Left kidney (tissue), 8 donors: ENCODE measurements at places on chromosomes 3 and 15.

DNA sequence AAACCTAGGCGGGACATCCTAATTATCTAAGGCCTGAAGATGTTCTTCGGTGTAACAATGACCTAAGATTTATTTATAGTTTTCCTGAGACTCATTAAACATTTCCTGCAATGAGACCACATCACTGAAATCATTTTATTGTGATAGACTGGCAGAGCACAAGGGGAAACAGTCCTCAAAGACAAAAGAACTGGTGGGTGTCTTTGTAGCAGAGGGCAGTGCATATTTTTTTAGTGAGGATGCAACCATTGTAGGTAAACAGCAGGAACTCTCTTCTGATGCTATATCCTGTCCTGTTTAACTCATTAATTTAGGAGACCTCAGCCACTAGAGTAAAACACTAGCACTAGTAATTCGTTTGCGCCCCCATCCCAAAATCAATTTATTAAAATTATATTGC lies 100.0 kb downstream of the MAGI1 start:
- DNase-seq: no peak

GRCh38 chr15:66356077-66356358 lies 467 bp downstream of the TIPIN start:
- no peak for DNase-seq

DNA sequence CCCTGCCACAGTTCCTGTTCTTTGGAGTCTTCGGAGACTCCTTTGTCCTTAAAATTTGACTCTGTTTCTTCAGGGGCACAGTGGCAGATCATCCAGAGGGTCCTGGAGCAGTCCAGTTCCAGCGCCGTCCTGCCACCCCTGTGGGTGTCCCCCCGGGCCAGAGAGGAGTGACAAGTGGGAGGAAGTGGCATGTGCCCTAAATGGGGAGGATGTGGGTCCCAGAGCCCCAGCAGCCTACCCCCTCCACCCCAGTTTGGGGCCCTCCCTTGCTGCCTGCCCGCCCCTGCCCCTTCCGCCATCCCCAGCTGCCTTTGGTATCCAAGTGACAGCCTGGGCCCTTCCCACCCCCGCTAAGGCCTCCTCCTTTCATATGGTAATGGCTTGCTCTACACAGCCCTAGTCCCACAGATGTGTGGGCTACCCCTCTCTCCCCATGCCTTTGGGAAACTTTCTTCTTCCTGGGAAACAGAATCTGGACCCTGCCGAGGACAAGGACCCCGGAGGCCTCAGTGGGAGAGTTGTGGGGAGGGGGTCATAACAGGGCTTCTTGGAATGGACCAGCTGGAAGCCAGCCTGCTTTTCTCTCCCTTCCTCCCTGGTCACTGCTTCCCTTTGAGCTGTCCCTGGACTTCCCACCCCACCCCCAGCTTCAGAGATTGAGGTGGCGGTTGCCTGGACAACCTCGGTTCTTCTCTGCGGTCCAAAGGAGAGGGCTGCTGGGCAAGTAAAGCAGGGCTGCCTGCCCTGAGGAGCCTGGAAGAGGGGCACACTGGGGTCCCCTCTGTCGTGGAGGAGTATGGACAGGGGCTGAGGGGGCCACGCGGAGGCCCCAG lies 43.2 kb downstream of the KLHL25 start:
- no peak for DNase-seq

- no peak for DNase-seq
Measured at GRCh38 chr3:148758303-148758884, 60.7 kb downstream of the AGTR1 start.

DNA sequence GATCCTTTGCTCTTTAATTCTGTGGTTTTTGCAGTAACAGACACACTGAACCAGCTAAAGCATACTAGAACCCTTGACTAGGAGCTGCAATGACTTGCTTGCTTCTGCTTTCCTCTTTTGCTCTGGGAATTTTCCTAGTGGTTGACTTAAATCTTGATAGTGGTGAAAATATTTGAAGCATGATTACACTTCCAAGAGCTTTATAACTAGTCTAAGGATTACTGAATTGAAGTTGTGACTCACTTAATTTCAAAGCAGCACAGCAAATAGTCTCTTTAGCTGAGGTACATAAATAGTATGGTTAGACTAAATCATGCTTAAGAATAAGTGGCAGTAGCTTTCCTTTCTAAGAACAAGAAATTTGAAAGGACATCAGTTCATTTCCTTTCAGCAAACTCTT lies 513.5 kb upstream of the GBE1 start:
- no peak for DNase-seq

DNA sequence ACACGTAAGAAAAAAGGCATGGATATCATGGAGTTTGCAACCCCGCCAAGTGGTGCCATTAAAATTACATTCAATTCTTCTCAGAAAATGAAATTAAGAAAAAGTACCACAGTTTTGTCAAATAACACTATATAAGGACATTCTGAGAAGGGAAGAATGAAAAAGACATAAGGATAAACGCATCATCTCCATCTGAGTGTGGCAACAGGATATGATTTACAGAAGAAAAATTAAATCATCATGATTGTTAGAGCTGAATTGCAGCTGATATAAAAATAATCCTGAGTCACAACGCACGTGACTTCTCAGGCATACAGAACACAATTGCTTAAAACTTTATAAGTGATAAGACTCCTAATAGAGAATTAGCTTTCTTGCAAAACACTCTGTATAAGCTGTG lies 133.8 kb downstream of the GREM1 start:
- no peak for DNase-seq

GRCh38 chr3:107217172-107217571 lies 160.1 kb upstream of the CCDC54 start:
- DNase-seq: no peak

DNA sequence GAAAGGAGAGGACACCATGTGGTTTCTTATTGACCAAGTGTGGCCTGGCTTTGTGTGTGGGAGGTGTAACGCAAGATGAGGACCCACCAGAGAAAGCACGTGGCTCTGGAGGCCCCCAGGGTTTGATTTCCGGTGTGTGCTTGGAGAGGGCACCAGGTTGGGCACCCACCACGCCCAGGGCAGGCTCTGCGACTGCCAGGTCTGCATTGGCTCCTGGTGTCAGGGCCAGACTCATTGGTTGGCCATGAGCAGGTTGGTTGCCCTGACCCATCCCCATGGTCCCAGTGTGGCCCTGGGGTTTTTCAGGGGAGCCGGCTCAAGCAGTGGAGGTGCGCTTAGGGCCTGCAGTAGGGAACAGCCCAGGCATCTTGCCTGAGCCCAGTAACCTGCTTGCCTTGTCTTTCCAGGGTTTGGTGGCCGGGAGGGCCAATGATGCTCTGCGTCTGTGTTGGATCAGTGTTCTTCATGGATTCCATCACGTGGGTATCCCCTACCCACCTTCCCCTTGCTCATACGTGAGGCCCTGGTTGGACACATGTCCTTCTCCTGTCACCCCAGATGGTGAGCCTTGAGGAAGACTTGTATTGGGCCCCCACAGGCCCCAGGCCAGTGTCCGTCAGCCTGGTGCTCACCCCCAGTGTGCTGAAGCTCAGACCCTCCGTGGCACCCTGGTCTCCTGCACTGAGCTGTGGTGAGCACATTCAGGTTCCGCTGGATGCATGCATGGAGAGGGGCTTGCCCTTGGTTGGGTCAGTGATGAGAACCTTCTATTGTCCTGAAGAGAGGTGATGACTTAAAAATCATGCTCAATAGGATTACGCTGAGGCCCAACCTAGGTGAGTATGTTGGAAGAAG lies 193.9 kb downstream of the UBE3A start:
- DNase-seq: no peak

DNA sequence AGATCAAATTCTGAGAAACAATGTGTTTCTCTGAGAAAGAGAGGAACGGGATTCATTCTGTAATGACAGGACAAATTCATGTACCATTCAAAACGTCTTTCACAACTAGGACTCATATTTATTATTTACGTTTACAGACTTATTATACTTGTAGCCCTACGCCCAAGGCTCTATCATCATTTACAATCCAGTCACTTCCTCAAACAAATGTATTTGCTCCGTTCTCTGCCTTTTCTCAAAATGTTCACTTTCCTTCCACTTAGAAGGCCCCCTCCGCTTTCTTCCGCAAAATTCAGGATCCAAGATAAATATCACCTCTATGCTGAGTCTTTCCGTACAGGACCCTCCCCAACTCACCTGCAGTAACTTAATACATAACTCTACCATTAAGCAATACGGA lies 745 bp downstream of the RSL24D1 start:
- DNase-seq: peak; percentile 13

DNA sequence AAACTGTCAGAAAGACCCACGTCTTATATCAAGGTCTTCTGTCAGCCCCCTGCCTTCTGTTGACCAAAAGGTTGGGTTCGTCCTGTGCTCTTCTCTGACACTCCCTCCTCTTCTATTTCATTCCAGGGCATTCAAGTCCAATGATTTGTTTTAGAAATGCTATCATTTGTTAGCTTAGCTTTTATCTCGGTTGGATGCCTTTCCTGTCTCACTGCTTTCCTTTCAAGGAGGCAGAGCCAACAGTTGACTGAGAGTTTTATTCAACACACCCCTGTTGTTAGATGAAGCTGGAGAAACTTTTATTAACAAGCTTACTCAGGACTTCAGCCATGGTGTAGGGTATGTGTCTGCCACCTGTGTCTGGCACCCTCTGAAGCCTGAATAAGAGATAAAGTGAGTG lies 112.0 kb upstream of the SLC7A14 start:
- no peak for DNase-seq

DNA sequence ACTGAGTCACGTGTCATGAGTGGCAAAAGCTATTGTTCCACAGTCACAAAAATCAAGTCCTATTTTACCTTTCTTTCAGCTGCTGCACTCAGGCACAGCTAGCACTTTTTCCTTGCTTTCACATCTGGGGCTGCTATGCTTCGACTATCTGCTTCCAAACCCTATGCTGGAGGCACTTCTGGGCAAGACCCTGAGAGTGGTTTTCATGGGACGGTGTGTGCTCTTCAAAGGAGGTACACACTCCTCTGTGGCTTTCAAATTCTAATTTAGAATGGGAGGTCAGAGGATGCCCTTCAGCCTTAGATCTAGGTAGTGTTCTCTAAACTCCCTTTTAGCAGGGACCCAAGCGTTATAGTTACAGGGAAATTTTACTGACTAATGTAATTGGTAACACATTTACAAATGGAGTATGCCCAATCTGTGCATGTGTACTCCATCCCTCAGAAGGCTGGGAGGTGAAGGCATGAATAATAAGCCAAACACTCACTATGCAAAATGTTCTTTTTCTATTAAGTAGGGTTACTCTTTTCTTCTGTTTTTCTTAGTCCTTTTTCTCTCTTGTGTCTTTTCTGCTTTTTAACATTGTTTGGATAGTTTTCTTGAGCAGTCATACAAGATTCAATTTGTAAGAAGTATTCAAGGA lies 188.3 kb downstream of the LSAMP start:
- DNase-seq: no peak
